ENCODE measurements at places on chromosomes 12 and 14.

GRCh38 chr14:104826189-104826860 is 25.4 kb downstream of the ZBTB42 start:
- peak; percentile 80 for DNase-seq

DNA sequence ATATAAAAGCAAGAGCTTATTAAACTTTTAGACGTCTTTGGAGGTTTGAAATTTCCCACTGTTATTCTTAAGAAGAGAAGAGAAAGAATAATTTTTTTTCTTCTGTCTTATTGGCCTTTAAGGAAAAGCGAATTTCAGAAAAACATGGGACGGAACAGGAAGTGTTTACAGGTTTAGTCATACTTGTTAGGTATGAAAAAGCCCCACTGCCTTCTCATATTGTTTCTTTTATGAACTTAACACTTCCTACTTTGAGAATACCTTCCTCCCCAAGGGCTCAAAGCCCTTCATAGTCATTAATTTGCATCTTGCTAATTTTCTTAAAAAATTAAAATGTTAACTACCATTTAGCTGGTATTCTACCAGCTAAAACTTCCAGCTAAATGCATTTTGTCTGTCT is 82.0 kb downstream of the ETV6 start:
- DNase-seq: peak; percentile 48

DNA sequence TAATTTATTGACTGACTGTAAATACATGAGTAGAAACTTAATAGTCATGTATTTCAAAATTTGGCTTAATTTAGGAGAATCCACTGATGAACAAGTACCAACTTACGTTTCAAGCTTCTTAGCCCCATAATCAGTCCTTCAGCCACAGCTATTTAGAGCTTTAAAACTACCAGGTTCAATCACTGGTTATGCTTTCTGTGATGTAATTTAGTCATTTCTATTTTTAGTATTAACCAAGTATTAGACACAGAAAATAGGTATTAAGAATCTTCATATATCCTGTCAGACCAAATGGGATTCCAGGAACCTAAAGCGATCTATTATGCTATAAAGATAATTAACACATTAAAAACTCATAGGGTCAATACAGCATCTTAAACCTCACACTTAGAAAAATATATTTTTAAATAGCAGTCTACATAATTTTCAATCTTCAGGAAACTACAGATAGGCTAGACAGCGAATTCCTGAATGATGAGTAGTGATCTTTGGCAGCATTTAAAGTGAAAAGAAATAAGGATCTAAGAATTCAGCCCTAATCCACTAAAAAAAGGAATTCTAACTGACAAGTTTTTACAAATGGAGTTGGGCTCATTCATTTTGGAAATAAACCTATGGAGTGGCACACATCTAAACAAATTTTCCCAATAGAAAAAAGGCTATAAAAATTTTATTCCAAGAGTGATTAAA is 51.5 kb downstream of the ZC3H14 start:
- peak; percentile 61 for DNase-seq

DNA sequence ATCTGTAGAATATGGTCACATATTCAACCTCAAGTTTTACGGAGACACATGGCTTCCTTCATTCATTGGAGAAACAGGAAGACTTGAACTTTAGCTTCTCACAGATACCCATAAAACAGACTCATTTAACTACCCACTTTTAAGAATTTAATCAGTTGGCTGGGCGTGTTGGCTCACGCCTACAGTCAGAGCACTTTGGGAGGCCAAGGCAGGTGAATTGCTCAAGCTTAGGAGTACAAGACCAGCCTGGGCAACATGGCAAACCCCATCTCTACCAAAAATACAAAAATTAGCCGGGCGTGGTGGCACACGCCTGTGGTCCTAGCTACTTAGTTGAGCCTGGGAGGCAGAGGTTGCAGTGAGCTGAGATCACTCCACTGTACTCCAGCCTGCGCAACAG is 64.7 kb upstream of the STAC3 start:
- DNase-seq: no peak

GRCh38 chr12:26863515-26863914 is 30.5 kb upstream of the ITPR2 start:
- DNase-seq: no peak

GRCh38 chr12:20695232-20695631 is at the start of gene SLCO1C1:
SLCO1C1 (plus strand) TSS chr12:20695332; CDS start chr12:20699577, 4,245 bp downstream.
- no peak for DNase-seq

GRCh38 chr12:48028541-48029431 is 24.5 kb upstream of the COL2A1 start:
- DNase-seq: no peak
